ENCODE measurements at places on chromosomes 2 and 18.
A peak's percentile ranks its signal among the peaks of the same experiment; 100 is the strongest.

DNA sequence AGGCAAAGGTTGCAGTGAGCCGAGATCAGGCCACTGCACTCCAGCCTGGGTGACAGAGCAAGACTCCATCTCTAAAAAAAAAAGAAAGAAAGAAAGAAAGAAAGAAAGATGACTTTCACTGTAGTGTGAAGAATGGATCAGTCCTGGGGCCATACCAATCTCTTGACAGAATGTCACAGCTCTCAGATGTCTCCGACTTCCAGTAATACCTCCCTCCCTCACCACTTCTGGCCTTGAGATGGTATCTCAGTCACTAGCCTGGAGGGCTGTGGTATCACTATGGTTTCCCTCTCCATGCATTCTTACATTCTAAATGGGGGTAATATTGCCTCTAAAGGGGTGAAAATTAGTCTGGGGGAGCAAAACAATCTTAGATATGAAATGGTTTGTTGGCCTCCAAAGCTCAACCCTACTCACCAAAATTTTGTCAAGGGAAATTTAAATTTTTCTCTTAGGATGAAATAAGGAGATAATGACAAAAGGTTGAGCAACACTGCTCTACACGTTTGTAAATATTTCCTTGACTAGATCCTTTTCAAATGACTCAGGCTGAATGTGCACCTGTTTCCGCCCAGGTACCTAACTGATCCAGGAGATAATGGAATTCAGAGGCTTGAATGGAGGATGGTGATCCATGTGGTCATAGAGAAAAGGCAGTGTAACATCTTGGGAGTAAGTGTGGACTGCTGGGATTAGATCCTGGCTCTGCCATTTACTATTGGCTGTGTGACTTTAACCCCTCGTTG lies 19.9 kb upstream of the SPRED2 start:
- no peak for DNase-seq

GRCh38 chr2:20588918-20589871 lies 61.7 kb downstream of the HS1BP3 start:
- no peak for DNase-seq

- DNase-seq = no peak
These were observed 56.2 kb downstream of the BCL2L11 start for GRCh38 chr2:111176867-111177266.

- DNase-seq = no peak
These were observed 459.5 kb upstream of the FANCL start for GRCh38 chr2:58700591-58700990.

DNA sequence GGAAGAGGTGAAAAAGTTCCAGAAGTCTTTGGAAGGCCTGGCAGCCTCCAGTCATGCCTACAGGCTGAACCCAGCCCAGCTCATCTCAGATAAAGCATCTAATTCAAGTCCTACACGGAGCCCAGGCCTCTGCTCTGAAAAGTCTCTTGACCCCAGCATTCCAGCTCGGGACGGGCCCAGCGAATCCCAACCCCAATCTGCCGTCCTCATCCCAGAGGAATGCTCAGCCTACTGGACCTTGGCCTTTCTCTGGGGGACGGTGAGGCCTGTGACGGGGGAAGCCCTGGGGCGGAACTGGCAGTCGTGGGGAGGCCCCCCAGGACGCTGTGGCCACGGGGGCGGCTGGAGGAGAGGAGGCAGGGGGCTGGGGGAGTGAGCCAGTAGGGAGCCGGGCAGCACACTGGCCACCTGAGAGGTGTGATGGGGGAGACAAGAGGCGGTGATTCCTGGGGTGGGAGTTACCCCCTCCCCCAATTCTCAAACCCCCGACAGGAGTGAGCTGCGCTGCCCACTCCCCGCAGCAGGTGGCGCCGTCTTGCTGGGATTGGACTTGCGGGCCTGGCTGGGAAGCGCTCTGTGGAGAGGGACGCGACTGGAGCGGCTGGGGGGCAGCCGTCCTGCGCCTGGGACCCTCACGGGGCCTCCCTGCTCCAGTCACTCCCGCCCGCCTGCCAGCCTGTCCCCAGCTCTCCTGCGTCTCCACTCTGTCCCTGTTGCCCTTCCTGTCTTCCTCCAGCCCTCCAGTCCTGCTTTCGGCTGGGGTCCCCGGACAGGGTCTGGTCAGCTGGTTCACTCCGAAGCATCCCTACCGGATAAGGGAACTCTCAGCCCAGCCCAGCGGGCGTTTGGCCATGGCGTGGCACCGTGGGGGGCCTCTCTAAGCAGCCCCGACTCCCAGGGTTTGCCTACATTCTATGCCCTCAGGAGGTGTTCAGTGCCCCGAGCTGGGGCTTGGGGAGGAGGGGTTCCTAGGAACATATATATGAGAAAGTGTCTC lies 182.6 kb upstream of the HAAO start:
- peak; percentile 19 for DNase-seq

GRCh38 chr2:102185347-102185746 lies 1.5 kb upstream of the IL1RL2 start:
- no peak for DNase-seq

DNA sequence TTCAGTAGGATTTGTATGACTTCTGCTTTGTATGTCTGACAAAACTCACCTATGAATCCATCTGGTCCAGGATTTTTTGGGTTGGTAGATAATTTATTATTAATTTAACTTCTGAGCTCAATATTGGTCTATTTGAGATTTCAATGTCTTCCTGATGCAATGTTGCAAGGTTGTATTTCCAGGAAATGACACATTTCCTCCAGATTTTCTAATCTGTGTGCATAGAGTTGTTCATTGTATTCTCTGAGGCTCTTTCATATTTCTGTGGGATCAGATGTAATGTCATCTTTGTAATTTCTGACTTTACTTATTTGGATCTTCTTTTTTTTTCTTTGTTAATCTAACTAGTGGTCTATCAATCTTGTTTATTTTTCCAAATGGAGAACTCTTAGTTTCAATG lies 584.7 kb upstream of the SETBP1 start:
- DNase-seq = no peak

- no peak for DNase-seq
These were observed 14.8 kb downstream of the SP110 start for GRCh38 chr2:230205034-230205433.

DNA sequence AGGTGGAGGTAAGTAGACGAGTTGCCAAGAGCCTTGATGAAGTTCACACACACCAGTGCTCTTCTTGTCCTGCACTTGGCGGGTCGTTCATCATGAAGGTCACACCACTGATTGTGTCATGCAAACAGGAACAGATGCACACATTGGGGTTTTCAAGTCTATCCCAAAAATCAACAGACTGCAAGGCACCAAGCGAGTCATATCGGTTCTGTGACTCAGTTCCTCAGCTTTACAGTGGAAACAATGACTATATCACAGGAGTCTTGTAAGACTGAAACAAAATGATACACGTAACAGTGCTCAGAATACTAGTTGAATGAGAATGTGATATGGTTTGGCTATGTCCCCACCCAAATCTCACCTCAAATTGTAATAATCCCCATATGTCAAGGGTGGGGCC lies 526.9 kb upstream of the ID2 start:
- DNase-seq = no peak

DNA sequence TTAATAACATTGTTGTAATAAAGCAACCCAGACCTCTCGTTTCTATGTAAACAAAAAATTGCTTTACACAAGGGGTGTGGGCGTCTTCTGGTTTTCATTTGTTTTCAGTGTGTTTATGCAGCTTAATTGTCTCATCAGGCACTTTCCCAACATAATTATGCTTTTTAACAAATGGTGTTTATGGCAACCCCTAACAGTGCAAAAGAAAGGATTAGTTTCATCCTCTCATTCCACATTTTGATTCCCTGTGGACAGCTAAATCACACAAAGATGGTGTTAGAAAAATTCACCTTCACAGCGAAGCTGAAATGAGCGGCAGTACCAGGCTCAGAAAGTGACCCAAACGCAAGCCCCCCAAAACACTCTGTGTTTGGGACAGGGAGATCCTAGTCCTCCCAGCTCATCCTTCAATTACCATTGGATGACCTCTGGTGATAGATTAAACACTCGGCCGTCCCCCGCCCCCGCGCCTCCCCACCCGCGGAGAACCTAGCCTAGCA lies 724 bp downstream of the FTCDNL1 start:
- no peak for DNase-seq
